ENCODE measurements at places on chromosomes 16 and 17.

GRCh38 chr17:80529104-80529903 is 15.3 kb upstream of the RPTOR start:
- DNase-seq: no peak

- DNase-seq: peak; percentile 65
Measured at GRCh38 chr17:16873174-16874035, 98.5 kb downstream of the TNFRSF13B start.

- no peak for DNase-seq
Measured at GRCh38 chr16:62933929-62934328, 897.7 kb upstream of the CDH8 start.

DNA sequence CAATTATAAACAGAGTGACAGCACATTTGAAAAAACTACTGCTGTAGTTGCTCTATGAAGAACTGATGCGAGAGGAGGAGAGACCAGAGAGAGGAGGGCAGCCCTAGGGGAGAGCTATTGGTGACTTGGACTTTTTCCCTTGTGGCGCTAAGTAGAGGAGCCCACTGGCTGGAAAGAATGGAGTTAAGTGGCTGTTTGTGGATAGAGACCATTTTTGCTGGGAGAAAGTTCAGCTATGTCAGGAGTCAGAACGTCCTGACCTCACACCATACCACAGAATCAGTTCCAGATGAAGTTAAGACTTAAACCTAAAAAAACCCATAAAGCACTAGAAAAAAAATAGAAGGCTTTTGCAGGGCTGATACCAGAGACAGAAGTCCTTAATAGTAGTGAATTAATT is 2.0 kb downstream of the POLR2A start:
- no peak for DNase-seq

- DNase-seq: peak; percentile 67
Measured at GRCh38 chr16:53912155-53912554, 208.2 kb downstream of the FTO start.

GRCh38 chr17:3556916-3557767 is 470 bp downstream of the TRPV3 start:
- DNase-seq: no peak

GRCh38 chr16:22109258-22109898 is 17.0 kb downstream of the VWA3A start:
- DNase-seq: no peak
